ENCODE measurements at places on chromosomes 12 and 14.

- DNase-seq, result no peak
These were observed 14.8 kb downstream of the PRKAB1 start for GRCh38 chr12:119682639-119683252.

DNA sequence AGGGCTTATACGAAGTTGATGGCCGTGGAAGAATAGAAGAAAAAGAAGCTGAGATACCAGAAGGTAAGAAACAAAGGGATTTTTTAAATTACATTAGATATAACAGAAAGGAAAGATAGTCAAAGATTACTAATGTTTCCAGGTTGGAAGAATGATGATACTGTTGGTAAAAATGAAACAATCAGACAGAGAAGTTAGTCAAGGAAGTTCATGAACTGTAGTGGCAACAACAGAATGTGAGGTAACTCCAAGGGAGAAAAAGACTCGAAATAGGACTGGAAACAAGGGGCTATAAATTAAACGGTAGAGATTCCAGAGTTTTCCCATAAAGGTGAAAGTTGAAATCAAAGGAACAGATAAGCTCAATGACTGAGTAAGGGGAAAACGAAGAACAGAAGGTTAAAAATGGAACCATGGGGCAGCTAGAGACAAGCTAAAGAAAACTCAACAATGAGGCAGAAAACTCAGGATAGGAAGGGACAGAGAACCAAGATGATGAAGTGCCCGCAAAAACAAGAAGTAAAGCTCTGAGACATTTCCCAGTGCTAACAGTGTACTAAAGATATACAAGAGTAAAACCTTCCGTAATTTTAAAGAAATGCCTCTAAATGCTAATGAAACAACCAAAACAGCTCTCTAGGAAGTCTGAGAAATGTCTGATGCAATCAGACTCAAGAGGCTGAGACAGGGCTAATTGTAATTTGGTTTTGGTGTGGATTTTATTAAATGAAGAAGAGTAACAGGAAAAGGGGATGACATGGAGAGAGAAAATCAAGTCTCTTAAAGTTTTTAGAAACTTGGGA lies 70.0 kb downstream of the PPP2R5E start:
- DNase-seq, result no peak

DNA sequence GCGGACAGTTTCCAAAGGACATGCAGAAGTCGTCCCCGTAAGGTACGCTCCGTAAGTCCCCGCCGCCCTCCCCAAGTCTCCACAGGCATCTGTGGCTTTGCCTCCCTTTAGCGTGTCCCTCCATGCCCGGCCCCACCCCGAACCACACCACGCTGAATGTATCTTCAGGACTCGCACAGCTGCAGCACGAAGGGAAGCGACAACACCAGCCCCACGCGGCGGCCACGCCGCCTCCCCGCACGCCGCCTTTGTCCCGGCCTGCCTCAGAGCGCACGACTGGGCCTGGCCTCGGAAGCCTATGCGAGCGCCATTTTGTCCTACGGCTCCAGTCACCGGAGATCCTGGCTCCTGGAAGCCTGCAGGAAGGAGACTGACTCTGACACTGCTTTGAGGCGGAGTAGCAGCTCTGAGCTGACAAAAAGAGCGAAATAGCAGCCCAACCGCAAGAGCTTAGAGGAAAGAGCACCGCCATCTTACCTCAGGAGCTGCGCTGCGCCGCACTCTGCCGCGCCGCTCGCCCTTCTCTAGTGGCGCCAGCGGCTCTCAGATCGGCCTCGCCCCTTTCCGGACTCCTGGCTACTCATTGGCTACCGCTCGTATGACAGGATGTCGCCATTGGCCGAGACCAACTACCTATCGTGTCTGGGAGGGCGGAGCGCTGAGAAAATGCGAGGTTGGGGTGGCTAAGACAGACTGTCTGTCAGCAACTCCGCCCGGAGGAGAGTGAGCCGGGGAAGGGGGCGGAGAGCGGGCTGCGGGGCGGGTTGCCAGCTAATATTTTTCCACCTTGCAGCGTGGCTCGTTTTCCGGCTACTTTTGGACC lies at the start of gene KANSL2:
Gene KANSL2, minus strand, starts transcription at position 529 of the 823 bp plus-strand sequence. CDS start 606 bp downstream, outside the sequence.
- peak; percentile 94 for DNase-seq

DNA sequence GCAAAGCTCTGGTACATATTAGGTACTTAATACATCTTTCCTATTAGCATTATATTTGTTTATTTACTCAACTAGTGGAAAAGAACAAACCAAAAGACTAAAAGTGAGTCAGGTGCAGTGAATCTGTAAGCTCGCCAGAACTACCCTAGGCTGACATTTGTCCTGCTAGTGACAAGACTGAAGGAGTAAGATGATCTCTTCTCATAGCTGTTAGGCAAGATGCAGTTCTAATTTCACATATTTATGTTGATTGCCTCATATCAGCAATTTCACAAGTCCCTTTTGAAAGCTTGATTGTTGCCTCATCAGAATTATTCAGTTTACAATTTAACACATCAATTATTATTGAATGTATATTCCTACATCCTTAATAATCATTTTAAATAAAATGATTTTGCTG lies 293.0 kb upstream of the NAV3 start:
- DNase-seq, result no peak

- DNase-seq, result no peak
These were observed 37.4 kb downstream of the SUSD6 start for GRCh38 chr14:69648480-69649451.

Measured in stimulated activated CD8-positive, alpha-beta memory T cell treated with anti-CD3 and anti-CD28 coated beads, Interleukin-7, amount 100 ng/mL, for 1 hour (primary cell).